Activated CD4-positive, alpha-beta T cell treated with anti-CD3 and anti-CD28 coated beads for 24 hours (primary cell): ENCODE measurements at places on chromosomes 2 and 18.

- DNase-seq, result no peak
These were observed 114.8 kb upstream of the SLC38A11 start for GRCh38 chr2:165070076-165070475.

- DNase-seq, result no peak
These were observed 143.5 kb downstream of the TGIF1 start for GRCh38 chr18:3593381-3593903.

- no peak for DNase-seq
These were observed 566 bp downstream of the GATA6 start for GRCh38 chr18:22169889-22170420.

DNA sequence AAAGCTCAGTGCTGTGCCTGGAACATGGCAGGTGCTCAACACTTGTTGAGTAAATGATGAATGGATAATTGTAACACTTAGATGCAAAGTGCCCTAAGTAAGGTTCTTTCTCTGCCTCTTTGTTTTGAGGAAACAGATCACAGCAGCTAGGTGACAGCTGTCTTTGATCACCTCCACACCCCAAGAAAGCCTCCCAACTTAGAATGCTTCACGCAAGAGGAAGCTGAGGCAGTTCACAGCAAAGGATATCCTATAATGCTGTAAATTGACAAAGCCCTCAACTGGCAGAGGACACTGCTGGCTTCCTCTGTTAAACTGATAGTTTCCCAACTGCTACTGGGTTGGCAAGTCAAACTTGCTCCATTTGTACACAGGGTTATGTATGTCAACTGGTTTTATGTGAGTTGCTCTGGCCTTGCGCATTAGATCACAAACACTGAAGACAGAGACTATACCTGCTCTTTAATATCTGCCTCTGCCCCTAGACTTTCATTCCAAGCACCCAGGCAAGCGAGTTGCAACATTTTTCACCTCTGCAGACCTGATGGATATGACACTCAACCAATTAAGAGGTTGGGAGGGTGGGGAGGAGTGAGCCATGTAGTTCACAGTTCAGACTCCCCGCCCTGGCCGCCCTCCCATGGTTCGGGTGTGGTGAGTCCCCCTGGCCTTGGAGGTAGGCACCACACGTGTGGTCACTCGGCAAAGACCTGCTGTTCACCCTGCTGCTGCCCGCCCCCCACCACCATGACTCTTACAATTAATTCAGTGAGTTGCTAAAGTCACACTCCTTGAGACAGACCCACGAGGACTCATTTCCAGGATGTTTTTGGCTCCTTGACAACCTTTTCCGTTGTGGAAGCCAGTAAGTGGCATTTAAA, 4.8 kb upstream of the MALL start:
- DNase-seq, result no peak

DNA sequence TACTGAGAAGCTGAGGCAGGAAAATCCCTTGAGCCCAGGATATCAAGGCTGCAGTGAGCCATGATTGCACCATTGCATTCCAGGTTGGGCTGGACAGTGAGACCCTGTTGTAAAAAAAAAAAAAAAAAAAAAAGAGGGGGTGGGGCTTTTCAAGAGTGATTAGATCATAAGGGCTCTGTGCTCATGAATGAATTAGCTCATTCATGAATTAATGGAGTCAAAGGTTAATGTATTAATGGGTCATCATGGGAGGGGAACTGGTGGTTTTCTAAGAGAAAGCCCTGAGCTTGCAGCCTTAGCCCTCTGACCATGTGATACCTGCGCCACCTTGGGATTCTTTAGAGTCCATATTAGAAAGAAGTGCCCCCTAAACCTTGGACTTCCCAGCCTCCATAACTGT, 4.5 kb downstream of the SLC19A3 start:
- DNase-seq, result no peak

DNA sequence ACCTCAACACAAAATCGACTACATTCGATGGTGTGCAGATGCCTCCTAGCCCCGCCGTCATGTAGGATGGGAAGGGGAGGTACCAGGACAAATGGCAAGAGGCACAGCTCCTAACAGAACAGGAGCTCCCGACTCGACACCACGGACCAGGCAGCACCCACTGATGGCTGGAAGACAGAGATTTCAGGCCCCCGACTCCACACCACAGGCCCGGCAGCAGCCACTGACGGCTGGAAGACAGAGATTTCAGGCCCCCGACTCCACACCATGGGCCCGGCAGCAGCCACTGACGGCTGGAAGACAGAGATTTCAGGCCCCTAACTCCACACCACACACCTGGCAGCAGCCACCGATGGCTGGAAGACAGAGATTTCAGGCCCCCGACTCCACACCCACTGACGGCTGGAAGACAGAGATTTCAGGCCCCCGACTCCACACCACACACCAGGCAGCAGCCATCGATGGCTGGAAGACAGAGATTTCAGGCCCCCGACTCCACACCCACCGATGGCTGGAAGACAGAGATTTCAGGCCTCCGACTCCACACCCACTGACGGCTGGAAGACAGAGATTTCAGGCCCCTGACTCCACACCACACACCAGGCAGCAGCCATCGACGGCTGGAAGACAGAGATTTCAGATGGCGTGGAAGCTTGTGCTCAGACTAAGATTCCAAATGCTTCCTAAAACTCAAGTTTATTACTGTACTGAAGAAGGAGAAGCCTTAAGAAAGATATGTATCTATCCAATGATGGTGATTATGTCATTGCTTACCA, 135.5 kb downstream of the EIPR1 start:
- no peak for DNase-seq

DNA sequence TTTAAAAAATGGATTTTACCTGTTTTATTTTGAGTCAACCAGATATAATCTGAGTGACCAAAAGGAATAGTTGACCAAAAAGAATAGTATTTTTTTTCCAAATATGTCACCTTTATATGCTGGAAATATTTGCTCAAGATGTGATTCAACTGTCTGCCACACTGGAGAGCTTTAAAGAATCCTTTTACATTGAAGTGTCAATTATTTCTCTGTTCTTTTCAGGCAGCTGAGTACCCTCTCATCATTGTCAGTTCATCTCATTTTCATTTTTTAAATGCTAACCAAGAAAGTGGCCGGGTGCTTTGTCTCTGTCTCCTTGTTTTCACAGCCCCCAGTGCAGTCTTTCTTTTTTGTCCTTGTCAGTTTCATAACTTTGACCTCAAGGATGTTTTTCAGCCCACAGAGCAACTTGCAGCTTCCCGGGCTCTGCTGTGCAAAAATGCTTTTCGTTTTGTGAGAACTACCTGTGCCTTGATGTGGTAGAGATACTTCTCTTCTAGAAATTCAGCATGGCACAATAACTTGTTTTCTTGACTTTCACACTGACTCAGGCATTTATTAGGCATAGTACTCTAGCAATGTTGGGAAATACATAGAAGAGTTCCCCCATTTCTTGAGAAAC, 23.4 kb upstream of the CERS6 start:
- no peak for DNase-seq

DNA sequence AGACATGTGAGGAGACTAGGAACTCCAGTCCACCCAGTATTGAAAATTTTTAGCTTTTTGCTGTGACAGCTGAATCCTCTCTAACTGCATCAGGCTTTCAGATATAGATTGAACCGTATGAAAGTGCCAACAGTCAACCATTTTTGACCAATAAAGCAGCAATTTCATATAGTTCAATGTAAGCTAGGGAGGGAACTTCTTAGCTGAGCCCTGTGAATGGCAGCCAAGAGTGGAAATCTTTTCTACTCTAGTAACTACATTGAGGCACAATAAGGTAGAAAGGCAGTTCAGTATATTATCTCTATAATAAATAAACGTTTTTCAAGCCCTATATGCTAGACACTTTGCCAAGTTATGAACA, 96.3 kb upstream of the TANK start:
- no peak for DNase-seq

DNA sequence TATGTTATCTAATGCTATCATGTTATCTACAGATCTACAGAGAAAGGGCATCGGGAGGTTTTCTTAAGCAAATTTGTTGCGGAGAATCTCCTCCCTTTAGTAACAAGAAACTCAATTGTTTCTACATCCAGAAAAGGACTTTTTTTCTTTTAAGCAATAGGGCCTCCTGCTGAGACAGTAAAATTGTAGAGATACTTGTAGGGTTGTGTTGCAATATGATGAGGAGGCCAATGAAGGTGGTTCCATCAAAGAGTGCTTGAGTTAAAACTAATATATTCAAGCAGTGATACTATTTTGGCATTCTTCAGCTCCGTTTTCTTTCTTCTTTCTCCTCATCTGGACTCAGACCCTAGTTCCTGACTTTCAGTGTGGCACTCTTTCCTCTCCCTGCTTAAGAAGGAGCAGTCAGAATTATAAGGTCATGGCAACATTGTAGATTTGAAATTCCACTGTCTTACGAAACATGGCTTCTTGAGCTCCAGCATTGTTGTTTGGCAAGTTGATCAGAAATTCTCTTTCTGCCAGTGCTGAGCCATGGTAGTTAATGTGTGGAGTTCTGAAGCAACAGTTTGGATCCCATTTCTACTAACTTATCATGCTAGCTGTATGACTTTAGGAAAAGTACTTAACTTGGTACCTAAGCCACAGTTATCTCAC, 202.0 kb upstream of the SLC14A2 start:
- DNase-seq, result no peak

DNA sequence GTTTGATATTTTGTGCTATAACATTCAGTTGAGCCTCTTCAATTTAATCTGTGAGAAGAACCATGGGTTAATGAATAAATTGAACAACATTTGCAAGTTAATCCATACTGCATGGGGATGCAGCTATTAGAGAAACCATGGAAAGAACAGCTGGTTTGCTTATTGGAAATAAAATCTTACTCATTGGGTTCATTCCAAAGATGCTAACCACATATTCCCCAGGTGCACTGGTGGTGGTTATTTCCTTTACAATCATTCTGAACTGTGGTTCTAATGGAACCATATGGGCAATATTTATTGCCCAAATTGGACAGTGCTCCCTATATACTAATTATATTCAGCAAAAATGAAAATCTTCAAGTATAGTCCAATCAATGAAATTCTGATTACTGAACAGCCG, 1200.4 kb upstream of the CDH2 start:
- DNase-seq, result no peak

DNA sequence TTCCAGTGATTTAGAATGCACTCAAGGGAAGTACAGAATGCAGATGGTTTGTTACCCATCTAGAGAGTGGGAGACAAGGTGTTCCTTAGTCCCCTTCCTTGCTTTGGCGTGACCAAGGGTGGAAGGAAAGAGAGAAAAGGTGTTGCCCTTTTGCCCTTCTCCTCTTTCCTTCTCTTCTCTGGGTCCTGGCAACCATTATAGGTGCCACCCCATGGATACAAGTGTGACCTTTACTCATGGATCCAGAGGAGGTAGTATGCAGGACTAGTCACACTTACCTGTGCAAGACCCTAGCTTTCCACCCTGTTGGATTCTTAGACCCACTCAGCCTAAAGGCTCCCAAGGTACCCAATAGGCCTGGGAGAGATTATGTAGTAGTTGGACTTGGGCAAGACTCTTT, 11.6 kb upstream of the RBFA start:
- no peak for DNase-seq

GRCh38 chr2:55555977-55556376, 36.5 kb downstream of the CFAP36 start:
- DNase-seq, result no peak

DNA sequence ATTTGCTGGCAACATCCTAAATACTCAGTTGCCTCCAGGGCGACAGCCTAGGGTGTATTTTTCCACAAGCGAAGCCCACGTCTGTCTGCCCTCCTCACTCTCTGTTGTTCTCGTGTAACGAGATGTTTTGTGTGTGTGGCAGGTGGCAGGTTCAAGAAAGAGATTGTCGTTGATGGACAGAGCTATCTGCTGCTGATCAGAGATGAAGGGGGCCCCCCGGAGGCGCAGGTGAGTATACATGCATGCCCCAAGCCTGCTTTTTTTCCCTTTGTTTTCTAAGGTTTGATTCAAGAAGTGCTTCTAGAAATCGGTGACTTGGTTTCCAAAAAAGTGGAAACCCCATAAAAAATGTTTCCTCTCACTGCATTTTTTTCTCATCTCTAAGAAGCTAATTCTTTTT, 247.0 kb downstream of the AGAP1 start:
- no peak for DNase-seq

DNA sequence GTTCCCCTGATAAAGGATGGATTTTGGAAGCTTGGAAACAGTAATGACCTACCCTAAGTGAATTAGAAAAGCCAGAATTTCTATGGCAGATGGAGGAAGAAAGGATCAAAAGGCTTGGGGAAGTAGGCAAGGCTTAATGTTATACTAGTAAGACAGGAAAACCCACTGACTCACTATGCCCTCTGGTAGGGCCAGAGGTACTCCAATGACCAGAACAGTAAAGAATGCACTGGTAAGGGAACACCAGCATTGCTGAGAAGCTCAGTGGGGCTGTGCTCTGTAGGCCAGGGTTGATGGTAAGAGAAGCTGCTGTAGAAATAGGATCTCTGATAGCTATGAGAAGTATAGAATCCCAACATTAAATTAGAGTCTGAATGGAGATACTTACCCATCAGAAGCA, 126.4 kb downstream of the GFPT1 start:
- no peak for DNase-seq

DNA sequence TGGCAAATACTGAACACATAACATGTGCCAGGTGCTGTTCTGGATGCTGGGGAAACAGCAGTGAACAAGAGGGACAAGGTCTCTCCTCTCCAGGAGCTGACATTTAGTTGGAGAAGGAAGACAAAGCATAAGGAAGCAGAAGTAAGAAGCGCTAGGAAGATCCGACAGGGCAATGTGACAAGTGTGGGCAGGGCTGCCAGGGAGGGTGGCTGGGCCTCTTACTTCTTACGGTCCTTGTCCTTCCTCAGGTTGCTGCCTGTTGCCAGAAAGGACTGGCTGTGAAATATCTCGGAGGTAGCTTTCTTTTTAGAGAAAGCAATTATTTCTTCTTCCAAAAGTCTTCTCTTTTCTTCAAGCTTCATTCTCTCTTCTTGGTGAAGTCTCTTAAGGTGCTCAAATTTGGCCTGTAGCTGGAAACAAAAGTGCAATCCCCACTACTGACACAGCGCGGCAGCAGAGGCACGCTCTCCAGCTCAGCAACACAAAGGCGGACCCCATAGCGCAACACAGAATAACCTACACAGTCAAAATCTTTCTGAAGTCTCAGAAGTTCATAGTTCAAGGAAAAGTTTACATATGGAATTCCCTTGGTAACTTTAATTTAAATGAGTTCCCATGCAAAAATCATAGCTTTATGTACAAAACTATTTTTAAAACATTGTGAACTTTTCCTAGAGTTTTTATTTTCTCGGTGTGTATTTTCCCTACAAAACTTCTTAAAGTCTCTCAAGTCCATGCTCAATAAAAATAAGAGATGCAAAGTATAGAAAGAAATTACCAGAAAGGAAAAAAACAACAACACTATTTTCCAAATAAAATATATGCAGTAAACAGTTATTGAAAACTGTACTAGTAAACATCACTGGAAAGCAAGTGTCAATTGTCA, 67.7 kb downstream of the SEPTIN10 start:
- peak; percentile 35 for DNase-seq

- DNase-seq, result no peak
These were observed 545 bp upstream of the CDCA7 start for GRCh38 chr2:173354073-173354581.
